Activated T-helper 17 cell treated with anti-CD3 and anti-CD28 coated beads, Interleukin-2, amount 50 U/mL, for 72 hours (primary cell): ENCODE measurements at places on chromosomes 6 and 20. TPM values are rescaled to one million over a fixed set of nuclear protein-coding genes. Genes with fewer than 3 reads are reported as not detected.

The NKX2-2 gene
- not detected for total RNA-seq

The SOBP gene
- not detected for total RNA-seq

The CD164 gene
- 205 TPM for total RNA-seq

DNA sequence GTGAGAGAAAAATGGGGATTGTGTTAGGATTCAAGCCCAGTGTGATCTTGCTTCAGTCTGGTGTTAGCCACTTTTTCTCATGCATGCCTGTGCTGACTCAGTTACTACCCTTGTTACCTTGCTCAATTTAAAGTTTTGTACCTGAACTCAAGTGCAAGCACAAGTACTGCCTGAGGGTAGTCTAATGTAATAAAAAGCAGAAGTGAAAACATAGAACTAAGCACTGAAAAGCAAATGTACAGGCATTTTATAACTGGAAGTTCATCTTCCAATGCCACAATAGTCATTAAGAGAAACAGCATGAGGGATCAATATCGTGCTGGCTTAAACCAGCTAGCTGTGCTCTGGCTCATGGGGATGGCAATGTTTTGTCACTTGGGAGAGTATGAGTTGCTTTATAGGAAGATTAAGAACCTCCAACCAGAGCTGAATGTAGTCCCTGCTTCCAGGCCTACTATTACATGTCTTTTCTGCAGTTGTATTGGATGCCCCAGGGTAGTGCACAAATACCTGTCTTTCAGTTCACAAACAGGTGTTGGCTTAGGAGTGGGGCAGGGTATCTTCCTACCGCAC, 48.7 kb downstream of the SLC35F1 start:
- ATAC-seq = no peak

DNA sequence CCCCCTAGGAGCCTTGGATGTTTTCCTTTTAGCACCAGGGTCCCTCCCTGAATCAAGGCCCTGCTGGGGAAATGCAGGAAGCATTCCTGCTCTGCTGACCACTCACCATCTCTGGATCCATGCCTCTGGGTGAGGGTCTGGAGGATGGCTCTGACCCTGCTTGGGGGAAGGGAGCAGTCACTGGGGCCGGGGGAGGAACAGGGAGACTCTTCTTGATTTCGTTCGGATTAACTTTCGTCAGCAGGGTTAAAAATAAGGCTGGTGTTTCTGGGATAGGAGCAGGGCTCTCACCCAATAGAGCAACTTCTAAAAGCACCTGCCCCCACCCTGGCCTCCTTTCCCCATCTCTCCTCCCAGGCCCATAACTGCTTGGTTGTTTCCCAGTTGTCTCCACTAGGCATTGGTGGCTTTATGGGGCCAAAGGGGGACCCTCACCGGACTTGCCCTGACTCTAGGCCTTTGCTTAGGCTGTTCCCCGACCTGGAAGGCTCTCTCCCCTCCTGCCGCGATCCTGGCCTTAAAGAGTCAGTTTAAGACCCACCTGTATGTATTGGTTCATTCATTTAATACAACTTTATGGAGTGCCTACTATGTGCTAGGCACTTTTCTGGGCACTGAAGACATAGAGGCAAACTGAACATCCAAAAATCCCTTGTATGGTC, 63.0 kb downstream of the JPH2 start:
- no peak for ATAC-seq

DNA sequence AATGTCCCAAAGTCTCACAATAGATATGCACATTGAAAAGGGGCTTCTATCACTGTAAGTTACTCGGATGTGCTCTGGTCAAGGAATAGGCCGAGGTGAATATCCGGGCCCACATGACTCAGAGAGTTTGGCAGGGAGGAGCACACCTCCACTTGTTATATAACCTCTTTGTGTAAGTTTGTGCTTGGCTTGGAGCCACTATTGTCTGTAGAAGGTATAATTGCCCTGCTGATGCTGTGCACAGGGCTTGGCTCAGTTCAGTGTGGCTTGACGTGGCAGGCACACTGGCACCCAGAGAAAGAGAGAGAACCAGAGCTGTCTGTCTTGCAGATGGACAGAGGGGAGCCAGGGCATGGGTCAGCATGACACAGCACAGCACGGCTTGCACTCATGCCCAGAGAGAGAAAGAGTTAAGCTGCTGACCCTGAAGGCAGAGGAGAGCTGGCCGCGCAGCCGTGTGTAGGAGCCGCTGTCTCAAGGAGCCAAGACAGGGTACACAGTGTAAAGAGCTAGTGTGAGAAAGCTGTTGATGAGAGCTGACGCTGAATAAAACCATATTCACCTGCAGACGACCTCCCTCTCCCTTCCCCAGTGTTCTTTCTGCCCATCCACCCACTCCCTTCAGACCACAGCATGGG, 482.5 kb downstream of the C6orf118 start:
- ATAC-seq = no peak

- ATAC-seq = no peak
Observed at GRCh38 chr6:138691595-138692057, 81.9 kb upstream of the CCDC28A start.

- no peak for ATAC-seq
Observed at GRCh38 chr6:4717124-4717523, 59.1 kb upstream of the CDYL start.

DNA sequence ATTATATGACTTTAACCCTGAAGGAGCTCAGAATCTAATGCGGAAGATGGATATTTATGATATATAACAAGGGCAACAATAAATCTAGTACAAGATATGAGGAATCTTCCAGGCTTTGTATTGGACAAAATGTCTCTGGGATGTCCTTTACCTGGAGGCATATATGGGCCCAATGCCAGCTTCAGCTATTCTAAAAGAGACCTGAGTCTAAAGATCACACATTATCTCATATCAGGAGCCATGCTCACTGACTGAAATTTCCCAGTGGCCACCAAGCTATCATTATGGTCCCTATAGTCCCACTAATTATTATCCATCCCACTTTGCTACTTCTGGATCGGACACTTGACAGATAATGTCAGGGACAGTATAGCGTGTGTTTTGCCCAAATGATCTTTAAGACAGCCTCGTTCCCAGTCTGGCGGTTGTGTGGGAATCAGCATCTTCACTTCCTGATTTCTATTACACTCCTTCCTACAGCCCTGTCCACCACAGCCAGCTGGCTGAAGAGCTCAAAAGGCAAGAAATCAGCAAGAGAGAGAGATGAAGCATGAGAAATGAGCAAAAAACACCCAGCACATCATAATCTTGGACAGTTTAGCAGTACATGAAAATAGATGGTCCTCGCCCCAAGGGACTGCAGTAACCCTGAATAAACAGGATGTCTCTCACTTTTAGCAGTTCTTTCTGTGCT, 34.9 kb downstream of the KLHL31 start:
- no peak for ATAC-seq

- ATAC-seq = no peak
Observed at GRCh38 chr20:14264869-14265268, 72.5 kb downstream of the FLRT3 start.

DNA sequence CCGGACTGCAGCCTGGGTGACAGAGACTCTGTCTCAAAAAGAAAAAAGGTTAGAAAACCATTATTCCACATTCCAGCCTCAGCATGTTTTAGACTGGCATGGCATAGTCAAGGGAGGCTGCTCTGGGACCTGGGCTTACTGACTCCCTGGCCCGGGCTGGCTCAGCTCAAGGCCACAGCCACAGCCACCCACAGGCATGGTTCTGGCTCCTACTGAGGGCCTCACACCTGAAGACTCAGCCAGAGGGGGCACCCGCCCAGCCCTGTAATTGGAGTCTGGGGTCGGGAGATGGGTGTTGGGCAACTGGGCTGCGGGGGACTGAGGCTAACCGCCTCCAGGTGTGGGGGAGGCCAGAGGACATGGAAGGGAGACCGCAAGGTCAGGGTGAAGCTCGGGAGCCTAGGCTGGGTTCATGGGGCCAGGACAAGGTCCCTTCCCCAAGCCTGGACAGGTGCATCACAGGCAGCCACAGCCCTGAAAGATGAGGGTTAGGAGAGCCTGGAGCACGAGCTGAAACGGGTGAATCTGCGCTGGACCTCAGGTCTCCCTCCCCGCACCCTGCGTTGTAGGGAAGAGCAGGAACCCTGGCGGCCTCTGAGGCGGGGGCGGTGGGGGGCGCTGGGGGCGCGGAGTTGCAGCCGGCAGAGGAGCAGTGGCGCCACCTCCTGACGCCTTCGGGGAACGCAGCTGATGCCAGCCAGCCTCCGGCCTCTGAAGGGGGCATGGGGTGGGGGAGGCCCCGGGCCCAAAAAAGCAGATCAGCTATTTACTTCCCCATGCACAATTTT, 67.7 kb upstream of the SRSF6 start:
- no peak for ATAC-seq

DNA sequence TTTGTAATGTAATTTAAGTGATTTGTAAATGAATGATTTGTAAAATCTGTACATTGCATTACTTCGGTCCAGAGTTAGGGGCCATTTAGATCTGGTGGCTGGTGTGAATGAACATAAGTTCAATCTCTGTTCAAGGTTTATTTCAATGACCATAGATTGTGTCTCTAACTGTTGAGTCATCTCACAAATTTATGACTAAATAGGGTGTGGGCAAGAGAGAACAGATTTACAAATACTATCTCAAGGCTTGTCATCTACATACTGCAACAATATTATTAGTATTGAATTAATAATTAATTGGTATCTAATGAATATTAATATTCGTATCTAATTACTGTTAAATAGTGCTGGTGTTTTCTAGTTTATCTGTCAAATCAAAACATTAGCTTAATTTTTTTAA, 115.3 kb upstream of the EDN1 start:
- ATAC-seq = no peak
